ENCODE measurements at places on chromosomes 7 and 10. TPM values are rescaled to one million over a fixed set of nuclear protein-coding genes. Genes with fewer than 3 reads are reported as not detected.

TMEM196 gene
- not detected for total RNA-seq

ELFN1 gene
- 9.5 TPM for total RNA-seq

NPSR1 gene
- total RNA-seq: not detected

SEMA3E gene
- not detected for total RNA-seq

MMD2 gene
- not detected for total RNA-seq

DGKB gene
- 0.23 TPM for total RNA-seq

SPRN gene
- not detected for total RNA-seq

- peaks cover 12% of the 10 kb centered on the region for H3K4me1 ChIP-seq
- H3K27me3 ChIP-seq: no peaks in the 10 kb centered on the region
- peak; percentile 63 for DNase-seq
- no peaks in the 10 kb centered on the region for H3K36me3 ChIP-seq
Measured at GRCh38 chr7:151782598-151783448, 94.1 kb downstream of the PRKAG2 start.

DNA sequence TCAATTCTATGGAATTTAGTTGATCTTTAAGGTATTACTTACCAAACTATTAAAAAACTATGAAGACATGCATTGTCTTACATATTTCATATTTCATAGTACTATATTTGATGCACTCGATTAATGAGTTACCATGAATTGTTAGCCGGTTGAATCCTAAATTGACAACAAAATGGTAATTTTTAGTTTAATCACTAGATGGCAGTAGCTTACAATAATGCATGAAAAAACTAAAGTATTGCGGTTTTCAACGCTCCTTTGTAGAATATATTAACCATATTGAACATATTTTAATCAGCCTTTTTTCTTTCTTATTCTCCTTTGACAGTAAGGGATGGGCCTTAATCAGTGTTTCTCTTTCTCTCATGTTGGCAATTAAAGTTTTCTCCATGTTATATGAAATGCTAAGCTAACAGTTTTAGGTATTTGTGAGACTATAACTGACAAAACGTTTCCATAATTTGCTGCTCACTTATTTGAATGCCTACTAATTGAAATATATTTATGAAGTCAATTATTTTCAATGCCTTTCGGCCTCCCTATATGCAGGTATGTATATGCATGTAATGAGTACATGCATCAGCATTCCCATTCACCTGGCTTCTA is 48.5 kb upstream of the ARL4A start:
- no peak overlapping the region for H3K4me3 ChIP-seq
- DNase-seq: no peak
- no peak overlapping the region for H3K27ac ChIP-seq

- DNase-seq: no peak
- no peaks in the 10 kb centered on the region for H3K4me1 ChIP-seq
- no peaks in the 10 kb centered on the region for H3K27me3 ChIP-seq
- no peak overlapping the region for H3K4me3 ChIP-seq
- H3K27ac ChIP-seq: no peak overlapping the region
- no peaks in the 10 kb centered on the region for H3K36me3 ChIP-seq
Measured at GRCh38 chr10:99170116-99170675, 65.5 kb downstream of the HPSE2 start.

GRCh38 chr7:80107278-80107677 is 27.4 kb upstream of the GNAI1 start:
- H3K27me3 ChIP-seq: no peaks in the 10 kb centered on the region
- H3K36me3 ChIP-seq: no peaks in the 10 kb centered on the region
- H3K4me1 ChIP-seq: no peaks in the 10 kb centered on the region
- DNase-seq: no peak

DNA sequence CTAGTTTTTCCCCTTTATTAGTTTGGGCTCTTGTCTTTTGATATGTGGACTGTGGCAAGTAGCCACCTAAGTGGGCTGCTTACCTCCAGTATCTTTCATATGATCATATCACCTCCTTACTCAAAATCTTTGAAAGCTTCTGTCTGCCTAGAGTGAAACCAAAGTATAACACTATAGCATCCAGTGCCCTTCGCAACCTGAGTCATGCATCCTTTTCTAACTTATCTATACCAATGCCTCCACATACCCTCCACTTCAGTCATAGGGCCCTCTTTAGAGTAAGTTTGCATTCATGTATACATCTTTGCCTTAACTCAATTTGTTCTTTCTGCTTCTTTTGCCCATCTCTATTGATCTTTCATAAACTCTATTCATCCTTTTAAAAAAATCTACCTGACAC is 15.7 kb upstream of the MACC1 start:
- H3K27me3 ChIP-seq: no peaks in the 10 kb centered on the region
- no peaks in the 10 kb centered on the region for H3K36me3 ChIP-seq
- DNase-seq: no peak
- no peak overlapping the region for H3K4me3 ChIP-seq

GRCh38 chr10:101000915-101001658 is 1.5 kb downstream of the LZTS2 start:
- DNase-seq: peak; percentile 95
- H3K4me3 ChIP-seq: peak overlapping the region; percentile 77
- peaks cover 38% of the 10 kb centered on the region for H3K36me3 ChIP-seq
- no peaks in the 10 kb centered on the region for H3K27me3 ChIP-seq
- peaks cover 53% of the 10 kb centered on the region for H3K4me1 ChIP-seq
- H3K27ac ChIP-seq: peak overlapping the region; percentile 99

GRCh38 chr7:110974441-110974840 is 116.5 kb upstream of the LRRN3 start:
- no peaks in the 10 kb centered on the region for H3K36me3 ChIP-seq
- no peaks in the 10 kb centered on the region for H3K4me1 ChIP-seq
- DNase-seq: no peak
- H3K4me3 ChIP-seq: no peak overlapping the region
- H3K27me3 ChIP-seq: no peaks in the 10 kb centered on the region
- no peak overlapping the region for H3K27ac ChIP-seq

GRCh38 chr7:118737935-118738334 is 513.4 kb downstream of the ANKRD7 start:
- no peaks in the 10 kb centered on the region for H3K4me1 ChIP-seq
- no peak overlapping the region for H3K27ac ChIP-seq
- DNase-seq: no peak
- no peaks in the 10 kb centered on the region for H3K36me3 ChIP-seq
- H3K27me3 ChIP-seq: no peaks in the 10 kb centered on the region
- no peak overlapping the region for H3K4me3 ChIP-seq

- no peak for DNase-seq
- peaks cover 26% of the 10 kb centered on the region for H3K27me3 ChIP-seq
- H3K4me1 ChIP-seq: peaks cover 17% of the 10 kb centered on the region
- no peak overlapping the region for H3K4me3 ChIP-seq
- no peak overlapping the region for H3K27ac ChIP-seq
- H3K36me3 ChIP-seq: no peaks in the 10 kb centered on the region
Measured at GRCh38 chr10:121732656-121733445, 134.6 kb upstream of the FGFR2 start.

- no peaks in the 10 kb centered on the region for H3K4me1 ChIP-seq
- H3K4me3 ChIP-seq: no peak overlapping the region
- no peaks in the 10 kb centered on the region for H3K36me3 ChIP-seq
- no peak overlapping the region for H3K27ac ChIP-seq
Measured at GRCh38 chr10:93859049-93859655, 34.6 kb upstream of the SLC35G1 start.

DNA sequence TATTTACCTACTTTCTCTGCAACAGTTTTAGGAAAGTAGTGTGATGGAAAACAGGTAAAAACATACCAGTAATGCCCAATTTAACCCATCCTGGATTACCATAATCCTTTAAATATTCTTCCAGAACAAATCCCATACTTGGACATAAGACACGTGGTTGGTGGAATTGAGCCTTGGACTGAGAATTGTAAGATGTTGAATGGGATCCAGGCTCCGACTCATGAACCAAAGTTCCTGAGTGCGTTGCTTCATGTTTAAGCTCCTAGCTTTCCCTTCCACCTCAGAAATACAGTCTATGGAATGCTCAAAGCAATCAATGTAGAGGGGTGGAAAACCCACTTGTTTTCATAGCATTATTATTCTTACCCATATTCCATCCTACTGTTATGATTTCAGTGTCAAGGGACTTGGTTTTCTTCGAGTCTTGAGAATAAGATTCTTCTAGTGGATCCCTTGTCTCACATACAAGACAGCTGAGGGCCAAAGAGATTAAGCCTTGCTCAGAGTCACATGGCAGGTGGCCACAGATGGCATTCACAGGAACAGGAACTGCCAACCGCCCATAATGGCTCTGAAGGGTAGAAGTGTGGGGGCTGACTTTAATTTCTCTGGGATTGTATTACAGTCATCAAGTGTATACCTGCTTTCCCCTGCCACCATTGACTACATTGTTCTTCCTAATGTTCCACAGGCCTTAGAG is 171.2 kb downstream of the GFRA1 start:
- H3K4me3 ChIP-seq: no peak overlapping the region
- no peak for DNase-seq
- H3K4me1 ChIP-seq: no peaks in the 10 kb centered on the region
- H3K27me3 ChIP-seq: no peaks in the 10 kb centered on the region
- H3K27ac ChIP-seq: no peak overlapping the region

DNA sequence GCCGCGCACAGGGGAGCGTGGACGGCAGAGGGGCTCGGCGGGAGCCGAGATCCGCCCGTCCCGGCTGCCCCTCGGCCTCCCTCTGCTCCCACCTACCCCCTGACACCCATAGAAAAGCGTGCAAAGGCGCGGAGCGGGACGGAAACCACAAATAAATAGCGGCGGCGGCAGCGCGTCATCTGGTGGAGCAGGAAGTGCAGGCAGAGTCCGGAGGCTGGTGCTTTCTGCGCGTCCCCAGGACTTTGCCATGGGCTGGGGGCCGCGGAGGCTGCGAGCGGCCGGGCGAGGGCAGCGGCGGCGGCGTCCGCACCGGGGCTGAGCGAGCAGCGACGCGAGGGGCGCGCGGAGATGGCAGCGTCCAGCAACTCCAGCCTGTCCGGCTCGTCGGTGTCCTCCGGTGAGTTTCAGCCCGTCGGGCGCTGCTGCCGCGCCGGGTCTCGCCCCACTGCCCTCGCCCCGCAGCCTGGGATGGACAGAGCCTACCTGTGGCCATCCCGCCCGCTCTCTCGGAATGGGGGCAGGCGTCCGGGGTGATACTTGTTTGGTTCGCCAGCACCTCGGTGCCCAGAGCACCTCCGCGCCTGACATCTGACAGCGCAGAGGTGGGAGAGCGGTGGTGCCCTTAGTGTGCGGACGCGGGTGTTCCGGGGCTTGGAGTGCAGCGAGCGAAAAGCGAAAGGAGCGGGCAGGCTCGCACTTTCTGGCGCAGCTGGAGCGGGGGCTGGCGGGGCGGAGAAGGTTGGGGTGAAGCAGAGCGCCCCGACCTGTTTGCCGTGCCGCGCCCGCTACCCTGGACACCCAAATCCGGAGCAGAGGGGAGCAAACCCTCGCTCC is at the start of gene CHN2:
Gene CHN2, plus strand, starts transcription at position 182 of the 834 bp plus-strand sequence.
- H3K27me3 ChIP-seq: peaks cover 11% of the 10 kb centered on the region
- DNase-seq: peak; percentile 58
- H3K4me3 ChIP-seq: peak within 1 kb of the TSS; percentile 59
- H3K36me3 ChIP-seq: no peaks in the 10 kb centered on the region

DNA sequence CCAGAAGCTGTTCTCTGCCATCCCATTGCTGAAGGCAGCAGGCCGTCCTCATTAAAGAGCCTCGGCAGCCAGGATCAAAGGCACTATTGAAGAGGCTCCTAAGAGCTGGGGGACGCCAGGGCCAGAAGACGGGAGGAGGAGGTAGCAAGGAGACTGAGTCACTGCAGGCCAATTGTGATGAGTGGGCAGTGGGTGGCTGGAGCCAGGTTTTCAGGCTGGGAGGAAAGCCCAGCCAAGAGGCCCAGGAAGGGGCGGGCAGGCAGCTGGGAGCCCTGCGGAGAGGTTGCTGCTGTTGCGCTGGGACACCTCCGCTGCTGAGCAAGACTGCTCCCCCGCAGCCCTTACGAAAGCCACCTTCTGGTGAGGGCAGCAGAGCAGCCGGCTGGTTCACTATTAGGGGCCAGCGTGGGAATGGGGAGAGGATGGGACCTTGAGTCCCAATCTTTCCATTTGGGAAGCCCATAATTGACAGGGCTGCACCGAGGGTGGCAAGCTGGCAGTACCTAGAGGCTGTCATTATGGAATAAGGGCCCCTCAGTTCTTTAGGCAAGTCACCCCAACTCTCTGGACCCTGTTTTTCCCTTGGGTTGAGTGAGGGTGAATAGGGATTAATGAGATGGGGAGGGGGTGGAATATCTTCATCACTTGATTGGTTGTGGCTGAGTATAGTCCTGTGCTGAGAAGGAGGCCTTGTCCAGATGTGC is 48.4 kb downstream of the UNC5B start:
- no peaks in the 10 kb centered on the region for H3K36me3 ChIP-seq
- peak; percentile 62 for DNase-seq
- H3K27ac ChIP-seq: peak overlapping the region; percentile 89

GRCh38 chr7:28855538-28856217 is 102.5 kb downstream of the TRIL start:
- H3K27ac ChIP-seq: no peak overlapping the region
- H3K36me3 ChIP-seq: no peaks in the 10 kb centered on the region
- H3K27me3 ChIP-seq: no peaks in the 10 kb centered on the region

- H3K27me3 ChIP-seq: peaks cover 100% of the 10 kb centered on the region
- no peak for DNase-seq
- peaks cover 44% of the 10 kb centered on the region for H3K4me1 ChIP-seq
- no peak overlapping the region for H3K4me3 ChIP-seq
- H3K36me3 ChIP-seq: no peaks in the 10 kb centered on the region
- no peak overlapping the region for H3K27ac ChIP-seq
Measured at GRCh38 chr7:155803418-155804376, 8.6 kb downstream of the SHH start.

GRCh38 chr7:37988721-37989650 is 68.5 kb downstream of the EPDR1 start:
- H3K36me3 ChIP-seq: no peaks in the 10 kb centered on the region
- no peak overlapping the region for H3K27ac ChIP-seq
- DNase-seq: no peak

GRCh38 chr10:77406764-77407430 is 230.7 kb downstream of the KCNMA1 start:
- H3K36me3 ChIP-seq: no peaks in the 10 kb centered on the region
- H3K4me1 ChIP-seq: no peaks in the 10 kb centered on the region
- no peak for DNase-seq
- no peak overlapping the region for H3K4me3 ChIP-seq
- H3K27ac ChIP-seq: no peak overlapping the region

GRCh38 chr7:73966062-73966940 is 61.7 kb upstream of the ELN start:
- no peaks in the 10 kb centered on the region for H3K36me3 ChIP-seq
- no peaks in the 10 kb centered on the region for H3K4me1 ChIP-seq
- no peaks in the 10 kb centered on the region for H3K27me3 ChIP-seq
- no peak for DNase-seq
- no peak overlapping the region for H3K27ac ChIP-seq
- no peak overlapping the region for H3K4me3 ChIP-seq

- H3K27ac ChIP-seq: no peak overlapping the region
- peaks cover 35% of the 10 kb centered on the region for H3K4me1 ChIP-seq
- H3K4me3 ChIP-seq: no peak overlapping the region
- no peaks in the 10 kb centered on the region for H3K36me3 ChIP-seq
Measured at GRCh38 chr10:71868192-71868697, 17.2 kb upstream of the PSAP start.

- H3K4me1 ChIP-seq: no peaks in the 10 kb centered on the region
- H3K27ac ChIP-seq: no peak overlapping the region
- no peak for DNase-seq
- H3K27me3 ChIP-seq: no peaks in the 10 kb centered on the region
Measured at GRCh38 chr7:41028580-41028979, 674.3 kb downstream of the INHBA start.
